ENCODE measurements at places on chromosomes 5 and 9. TPM values are rescaled to one million over a fixed set of nuclear protein-coding genes. Genes with fewer than 3 reads are reported as not detected.

- peaks cover 67% of the 10 kb centered on the region for H3K36me3 ChIP-seq
- peaks cover 14% of the 10 kb centered on the region for H3K4me1 ChIP-seq
- no peak for DNase-seq
- no peak overlapping the region for H3K4me3 ChIP-seq
- H3K27me3 ChIP-seq = no peaks in the 10 kb centered on the region
Observed at GRCh38 chr5:176350416-176350815, 11.1 kb downstream of the KIAA1191 start.

DNA sequence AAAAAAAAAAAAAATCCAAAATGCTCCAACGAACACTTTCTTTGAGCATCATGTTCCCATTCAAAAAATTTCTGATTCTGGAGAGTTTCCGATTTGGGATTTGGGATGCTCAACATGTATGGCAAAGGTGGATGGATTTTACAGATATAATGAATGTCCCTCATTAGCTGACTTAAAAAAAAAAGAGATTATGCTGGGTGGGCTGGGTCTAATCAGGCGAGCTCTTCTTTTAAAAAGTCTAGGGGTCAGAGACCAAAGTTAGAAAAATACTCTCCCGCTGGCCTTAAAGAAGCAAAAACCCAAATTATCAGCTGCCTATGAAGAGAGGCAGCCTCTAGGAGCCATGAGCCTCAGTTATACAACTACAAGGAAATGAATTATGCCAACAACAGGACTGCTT lies 15.2 kb upstream of the CTNNAL1 start:
- DNase-seq = no peak
- no peak overlapping the region for H3K4me3 ChIP-seq
- H3K27ac ChIP-seq = no peak overlapping the region
- peaks cover 37% of the 10 kb centered on the region for H3K36me3 ChIP-seq
- H3K4me1 ChIP-seq = no peaks in the 10 kb centered on the region

Gene MRPL36
- total RNA-seq = 52.5 TPM

- peaks cover 42% of the 10 kb centered on the region for H3K36me3 ChIP-seq
- H3K4me1 ChIP-seq = peaks cover 36% of the 10 kb centered on the region
- no peak overlapping the region for H3K4me3 ChIP-seq
- H3K27me3 ChIP-seq = no peaks in the 10 kb centered on the region
- peak; percentile 87 for DNase-seq
Observed at GRCh38 chr5:37814699-37815098, 25.1 kb downstream of the GDNF start.

DNA sequence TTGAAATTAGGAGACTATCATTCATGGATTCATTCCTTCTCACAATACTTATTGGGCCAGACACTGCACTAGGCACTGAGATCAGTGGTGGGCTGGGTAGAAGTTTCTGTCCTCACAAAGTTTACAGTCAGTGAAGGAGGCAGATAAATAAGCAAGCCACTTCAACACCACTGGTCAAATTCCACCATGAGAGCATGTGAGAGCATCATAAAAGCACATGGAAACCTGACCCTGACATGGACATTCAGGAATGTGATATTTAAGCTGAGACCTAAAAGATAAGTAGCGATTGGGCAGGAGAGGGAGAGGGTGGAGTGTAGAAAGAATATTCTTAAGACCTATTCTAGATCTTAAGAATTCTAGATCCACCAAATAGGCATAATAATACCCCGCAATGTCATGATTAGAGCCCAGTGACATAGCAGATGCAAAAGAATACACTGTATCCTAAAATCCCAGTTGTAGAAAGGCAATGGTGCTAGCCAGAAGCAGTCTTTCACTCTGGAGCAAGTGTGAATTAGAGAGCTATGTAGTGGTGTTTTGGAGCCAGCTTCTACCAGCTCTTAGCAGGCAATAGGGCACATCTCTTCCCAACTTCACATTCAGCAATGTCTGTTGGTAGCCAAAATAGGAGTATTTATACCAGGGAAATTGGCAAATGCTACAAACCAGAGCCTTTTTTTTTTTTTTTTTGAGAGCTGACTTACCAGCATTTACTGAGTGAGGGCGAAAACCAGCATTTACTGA lies 46.4 kb downstream of the SH3RF2 start:
- no peak overlapping the region for H3K4me3 ChIP-seq
- H3K27me3 ChIP-seq = no peaks in the 10 kb centered on the region
- DNase-seq = no peak
- no peak overlapping the region for H3K27ac ChIP-seq
- H3K4me1 ChIP-seq = no peaks in the 10 kb centered on the region

All from SJCRH30 (cell line).